Forelimb muscle (tissue), 1 donor: ENCODE measurements at places on chromosomes 3 and 15. TPM values are rescaled to one million over a fixed set of nuclear protein-coding genes. Genes with fewer than 3 reads are reported as not detected.

GRCh38 chr3:165336786-165337185, 140.6 kb upstream of the SLITRK3 start:
- no peak for DNase-seq

DNA sequence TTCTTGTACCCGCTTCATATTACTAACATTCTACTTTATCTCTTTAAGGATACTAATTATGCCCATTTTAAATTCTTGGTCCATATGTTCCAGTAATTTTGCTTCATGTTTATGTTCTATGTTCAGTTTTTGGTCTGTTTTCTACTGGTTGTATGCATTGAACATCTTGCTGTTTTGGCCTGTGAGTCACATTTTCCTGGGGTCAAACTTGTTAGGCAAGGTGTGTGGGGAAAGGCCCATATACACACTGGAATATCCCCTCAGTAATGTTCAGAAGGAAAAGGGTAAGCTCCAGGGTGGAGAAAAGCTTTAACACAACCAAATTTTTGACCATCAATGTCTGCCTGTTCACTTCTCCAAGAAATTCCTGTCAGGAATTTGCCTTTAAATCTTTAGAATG, 337.7 kb downstream of the SLC9A9 start:
- no peak for DNase-seq

GRCh38 chr15:66886686-66887273, 178.6 kb upstream of the SMAD3 start:
- DNase-seq: no peak

GRCh38 chr3:157089455-157090221, 70.3 kb downstream of the CCNL1 start:
- no peak for DNase-seq

GRCh38 chr3:23162934-23163333, 40.2 kb upstream of the UBE2E2 start:
- no peak for DNase-seq

GRCh38 chr3:129051871-129052340, 8.7 kb upstream of the GP9 start:
- DNase-seq: no peak

- no peak for DNase-seq
These were observed 37.4 kb upstream of the FBXL22 start for GRCh38 chr15:63559753-63560152.

DNA sequence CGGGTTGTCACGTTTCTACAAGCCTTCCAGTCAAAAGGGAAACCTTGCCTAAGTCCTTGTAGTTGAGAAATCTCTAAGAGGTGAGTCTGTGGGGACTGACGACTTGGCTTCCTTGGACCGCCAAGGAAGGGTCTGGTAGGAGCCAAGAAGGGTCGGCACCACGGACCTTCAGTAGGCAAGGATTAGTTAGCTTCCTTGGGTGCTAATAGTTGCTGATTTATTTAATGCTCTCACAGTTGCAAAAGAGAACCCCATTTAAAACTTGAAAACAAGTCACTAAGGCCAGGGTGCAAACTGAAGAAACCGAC, 361 bp upstream of the LCMT2 start:
- no peak for DNase-seq

- DNase-seq: no peak
These were observed 269.4 kb upstream of the RBMS3 start for GRCh38 chr3:29011441-29011840.

GRCh38 chr15:89384176-89384604, 49.6 kb upstream of the POLG start:
- no peak for DNase-seq

DNA sequence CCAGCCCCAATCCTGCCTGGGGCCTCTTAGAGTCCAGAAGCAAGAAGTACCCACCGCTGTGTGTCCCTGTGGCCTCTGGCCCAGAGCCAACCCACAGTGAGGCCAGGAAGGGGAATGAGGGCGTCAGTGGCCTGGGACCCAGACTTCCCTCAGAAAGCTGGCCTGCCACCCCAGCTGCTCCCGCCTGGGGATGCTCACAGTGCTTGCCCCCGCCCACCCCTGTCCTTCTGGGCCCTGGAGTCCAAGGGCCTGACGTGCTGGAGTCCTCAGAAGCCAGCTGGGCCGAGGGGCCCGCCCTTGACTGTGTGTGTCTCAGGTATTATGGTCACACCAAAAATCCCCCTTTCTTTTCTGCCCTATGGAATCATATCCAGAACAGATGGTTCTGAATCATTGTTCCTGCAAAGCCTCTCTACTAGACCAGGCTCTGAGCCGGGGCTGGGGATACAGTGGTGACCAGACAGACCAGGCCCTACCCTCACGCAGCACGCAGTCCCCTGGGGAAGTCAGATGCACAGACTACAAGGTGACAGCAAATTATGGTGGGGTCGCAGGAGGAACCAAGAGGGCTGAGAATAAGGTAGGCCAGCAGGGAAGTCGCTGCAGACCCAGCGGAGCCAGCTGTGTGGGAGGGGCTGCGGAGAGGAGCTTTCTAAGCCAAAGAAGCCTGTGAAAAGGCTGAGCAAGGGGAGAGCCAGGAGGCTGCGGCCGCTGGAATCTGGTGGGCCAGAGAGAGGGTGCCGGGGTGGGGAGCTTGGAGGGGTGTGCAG, 99.1 kb downstream of the VGLL4 start:
- no peak for DNase-seq

GRCh38 chr3:62057339-62058047, 315.9 kb downstream of the FEZF2 start:
- no peak for DNase-seq

GRCh38 chr15:33138000-33138399, 56.5 kb downstream of the FMN1 start:
- DNase-seq: no peak

LMOD3 gene
- polyA plus RNA-seq: 182 TPM

SMCO1 gene
- 2.2 TPM for polyA plus RNA-seq

PTPRG gene
- 24.2 TPM for polyA plus RNA-seq

CPN2 gene
- polyA plus RNA-seq: not detected

CHRM5 gene
- not detected for polyA plus RNA-seq

CPB1 gene
- 1.4 TPM for polyA plus RNA-seq

TMC3 gene
- 0.08 TPM for polyA plus RNA-seq
